Stimulated activated CD4-positive, alpha-beta T cell treated with anti-CD3 and anti-CD28 coated beads, Interleukin-1b, Interleukin-23, amount 100 ng/mL, for 24 hours (primary cell): ENCODE measurements at places on chromosomes 11 and 22.

DNA sequence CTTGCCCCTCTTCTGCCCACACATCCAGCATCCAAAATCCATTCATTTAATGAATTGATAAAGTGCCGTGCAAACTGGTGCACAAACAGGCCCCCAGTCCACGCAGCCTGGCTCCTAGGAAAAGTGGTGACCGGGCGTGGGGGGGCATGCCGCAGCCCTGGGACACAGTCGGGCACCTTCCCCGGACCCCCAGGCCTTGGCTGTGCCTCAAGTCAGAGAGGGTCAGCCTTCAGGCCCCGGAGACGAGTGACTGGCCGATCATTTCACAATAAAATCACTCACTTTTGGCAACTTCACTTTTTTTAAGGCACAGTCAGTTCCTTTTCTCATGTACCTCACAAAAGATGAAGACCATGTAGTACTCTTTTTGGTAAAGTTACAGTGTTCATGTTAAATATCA, 8.0 kb downstream of the CDPF1 start:
- no peak for DNase-seq

DNA sequence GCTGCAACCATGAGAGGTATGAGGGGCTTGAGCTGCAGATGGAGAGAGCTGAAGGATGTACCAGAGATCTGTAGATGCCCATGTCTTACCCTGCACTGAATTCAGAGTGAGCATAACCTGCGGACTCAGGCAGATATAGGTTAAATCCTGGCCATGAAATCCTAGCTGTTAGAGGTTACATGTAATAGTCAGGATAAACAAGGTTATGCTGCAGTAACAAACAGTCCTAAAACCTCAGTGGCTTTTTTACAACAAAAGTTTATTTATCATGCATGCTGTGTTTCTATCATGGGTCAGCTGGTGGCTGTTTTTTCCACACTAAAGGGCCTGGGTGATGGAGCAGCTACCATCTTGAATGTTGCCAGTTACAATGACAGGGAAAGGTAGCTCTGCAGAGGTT, 69.8 kb downstream of the LHFPL7 start:
- no peak for DNase-seq

DNA sequence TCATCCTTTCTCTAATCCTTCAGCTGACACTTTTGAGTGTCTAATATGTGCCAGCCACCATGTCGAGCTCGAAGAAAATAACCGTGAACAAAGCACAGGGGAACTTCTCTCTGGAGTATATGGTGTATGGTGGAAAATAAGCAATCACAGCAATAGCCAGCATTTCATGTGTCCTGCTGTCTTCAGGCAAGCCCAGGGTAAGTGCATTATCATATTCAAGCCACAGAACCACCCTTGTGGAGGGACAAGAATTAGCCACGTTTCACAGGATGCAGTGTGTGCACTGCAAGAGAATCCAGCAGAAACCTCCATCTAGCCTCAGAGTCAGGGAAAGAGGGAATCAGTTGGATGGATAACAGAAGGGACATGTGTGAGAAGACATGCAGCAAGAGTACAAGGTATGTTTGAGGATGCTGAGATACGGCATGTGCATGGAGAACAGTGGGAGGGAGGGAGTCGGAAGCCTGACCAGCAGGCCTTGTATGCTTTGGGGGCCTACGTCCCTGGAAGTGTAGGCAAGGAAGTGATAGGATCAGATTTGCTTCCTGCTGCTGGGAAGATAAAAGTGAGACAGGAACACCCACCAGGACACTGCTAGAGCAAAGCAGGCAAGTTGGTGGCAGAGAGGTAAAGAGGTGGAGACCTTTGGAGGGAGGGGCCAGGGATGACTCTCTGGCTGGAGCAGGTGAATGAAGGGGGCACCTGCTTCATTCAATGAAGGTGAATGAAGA, 14.7 kb upstream of the GNAZ start:
- no peak for DNase-seq

GRCh38 chr11:21604564-21604963, 588.3 kb upstream of the ANO5 start:
- no peak for DNase-seq

DNA sequence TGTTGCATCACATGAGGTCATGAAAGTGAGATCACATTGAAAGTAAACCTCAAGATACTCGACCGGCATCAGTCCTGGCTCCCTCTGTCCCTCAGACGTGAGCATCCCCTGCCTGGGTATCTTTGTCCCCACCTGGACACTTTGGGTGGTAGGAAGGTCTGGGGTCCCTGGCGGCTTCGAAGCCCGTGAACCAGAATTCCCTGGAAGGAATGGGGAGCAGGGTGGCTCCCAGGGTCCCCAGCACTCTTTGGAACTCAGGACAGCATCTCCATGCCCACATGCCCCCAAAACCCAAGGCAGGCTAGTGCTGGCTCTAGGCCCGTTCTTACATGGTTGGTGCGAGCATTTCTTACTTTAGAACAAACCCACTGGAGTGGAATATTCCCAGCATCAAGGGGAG, 7.5 kb downstream of the DERL3 start:
- no peak for DNase-seq

GRCh38 chr11:108032800-108033199, 24.1 kb downstream of the CUL5 start:
- no peak for DNase-seq

- no peak for DNase-seq
These were observed 44.3 kb downstream of the FBLN1 start for GRCh38 chr22:45547016-45547345.

GRCh38 chr11:33869481-33870422, 22.1 kb downstream of the LMO2 start:
- no peak for DNase-seq

DNA sequence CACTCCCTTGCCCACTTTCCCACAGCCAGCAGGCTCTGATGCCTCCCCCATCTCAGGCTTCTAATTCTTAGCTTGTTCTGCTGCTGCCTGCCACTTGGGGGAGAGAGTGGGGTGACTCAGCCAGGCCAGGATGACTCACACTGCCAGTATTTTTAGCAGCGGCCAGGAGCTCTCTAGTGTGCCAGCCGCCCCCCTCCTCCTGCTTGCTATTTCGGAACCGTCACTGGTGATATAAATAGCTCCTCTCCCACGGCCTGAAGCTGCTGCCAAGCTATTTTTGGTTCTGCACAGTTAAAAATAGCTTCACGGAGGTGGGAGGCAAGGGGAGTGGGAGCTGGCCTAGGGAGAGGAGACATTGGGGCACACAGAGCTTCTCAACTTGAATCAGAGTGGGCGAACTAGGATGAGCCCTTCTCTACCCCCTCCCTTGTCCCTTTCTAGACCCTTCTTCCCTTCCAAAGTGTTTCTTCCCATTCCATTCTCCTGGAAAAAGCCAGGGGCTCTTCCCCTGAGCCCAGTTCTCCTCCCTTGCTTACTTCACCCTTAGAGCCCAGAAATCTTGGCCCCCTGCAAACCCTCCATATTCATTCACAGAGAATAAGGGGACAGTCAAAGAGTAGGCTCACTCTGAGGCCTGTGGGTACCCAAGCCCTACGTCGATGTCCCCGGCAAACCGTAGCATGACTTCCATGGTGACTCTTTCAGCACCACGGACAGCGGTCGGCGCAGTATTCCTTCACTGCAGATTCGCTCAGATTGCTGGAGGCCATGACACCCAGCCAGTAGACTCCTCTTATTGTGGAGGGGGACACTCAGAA, 2.5 kb upstream of the NPAS4 start:
- DNase-seq = peak; percentile 33

GRCh38 chr11:74714904-74715303, 16.3 kb downstream of the CHRDL2 start:
- DNase-seq = no peak

DNA sequence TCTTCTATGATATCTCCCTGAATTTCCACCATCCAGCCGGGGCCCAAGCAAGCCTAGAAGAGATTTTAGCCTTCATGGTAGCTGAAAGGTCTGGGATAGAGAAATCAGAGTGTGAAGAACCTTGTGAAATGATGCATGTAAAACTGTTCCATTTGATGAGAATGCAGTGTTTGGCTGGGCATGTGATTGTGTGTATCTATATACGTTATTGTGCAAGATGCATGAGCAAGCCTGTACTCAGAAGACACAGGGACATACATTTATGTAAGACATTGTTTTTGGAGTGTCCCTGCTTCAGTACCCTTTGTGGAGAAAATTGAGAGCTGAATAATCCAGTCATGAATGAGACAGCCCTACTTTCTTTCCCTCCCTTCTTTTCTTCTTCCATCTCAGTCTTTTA, 15.2 kb upstream of the OR52K2 start:
- DNase-seq = no peak

DNA sequence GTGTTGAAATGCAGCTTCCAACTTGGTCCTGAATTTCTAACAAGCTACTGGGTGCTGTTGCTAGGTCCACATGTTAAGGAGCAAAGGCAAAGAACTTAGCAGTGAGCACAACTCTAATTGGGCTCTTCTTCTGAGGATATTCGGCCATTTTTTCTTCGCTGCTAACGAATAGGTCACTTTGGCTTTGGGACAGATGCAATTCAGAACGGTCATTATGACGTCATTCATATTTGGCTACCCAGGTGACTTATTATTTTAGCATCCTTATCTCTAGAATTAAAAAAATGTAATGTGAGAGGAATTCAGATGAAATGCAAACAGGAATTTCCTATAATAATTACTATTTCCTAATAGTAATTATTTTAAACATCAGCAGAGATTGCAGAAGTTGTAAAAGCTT, 13.9 kb downstream of the TMA7B start:
- DNase-seq = no peak

DNA sequence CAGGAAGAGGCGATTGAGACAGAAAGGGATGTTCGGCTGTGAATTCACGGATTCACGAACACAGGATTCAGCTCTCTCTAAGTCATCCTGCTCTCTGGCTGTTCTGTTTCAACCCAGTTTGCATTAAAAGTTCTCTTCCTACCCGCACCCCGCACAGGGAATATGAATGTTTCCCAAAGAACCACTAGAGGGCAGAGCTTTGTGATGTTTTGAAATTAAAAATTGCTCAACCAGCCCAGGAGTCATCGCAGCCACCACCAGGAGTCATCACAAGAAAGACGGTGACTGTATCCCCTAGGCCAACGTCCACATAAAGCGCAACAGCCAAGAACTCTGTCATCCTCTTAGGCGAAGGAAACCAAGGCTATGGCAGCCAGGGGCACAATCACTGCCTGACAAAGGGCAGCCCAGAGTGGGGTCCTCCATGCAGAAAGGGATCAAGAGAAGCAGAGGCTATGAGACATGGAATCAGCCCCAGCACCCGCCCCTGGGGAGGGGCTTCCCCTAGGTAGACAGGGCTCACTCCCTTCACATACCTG, 122.4 kb downstream of the WT1 start:
- no peak for DNase-seq

- no peak for DNase-seq
These were observed 549.0 kb upstream of the LUZP2 start for GRCh38 chr11:23947883-23948282.

DNA sequence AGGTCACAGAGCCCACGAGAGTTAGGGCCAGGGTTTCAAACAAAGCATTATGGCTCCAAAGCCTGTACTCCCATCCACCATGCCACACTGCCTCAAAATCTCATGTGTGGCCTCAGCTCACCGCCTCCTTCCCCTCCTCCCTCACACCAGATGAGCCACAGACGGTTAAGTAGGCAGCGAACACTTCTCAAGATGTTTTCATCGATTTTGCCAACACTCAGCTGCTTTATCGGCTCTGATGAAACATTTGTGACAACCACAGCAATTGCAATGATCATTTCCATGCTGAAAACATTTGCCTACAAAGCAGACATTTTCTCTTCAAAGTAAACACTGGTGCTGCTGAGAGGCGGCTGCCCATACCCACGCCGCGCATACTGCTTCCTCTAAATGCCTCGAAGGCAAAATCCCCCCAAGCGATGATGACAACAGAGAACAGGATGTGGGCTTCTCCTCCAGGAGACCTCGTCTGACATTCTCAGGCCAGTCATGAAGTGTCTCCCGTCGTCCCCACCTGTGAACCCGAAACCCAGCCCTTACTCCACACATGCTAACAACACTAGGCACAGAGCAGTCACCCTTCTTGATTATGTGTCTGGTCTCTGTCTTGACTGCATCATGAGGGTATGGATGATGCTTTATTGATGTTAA, 599.2 kb downstream of the SOX6 start:
- no peak for DNase-seq

GRCh38 chr11:12239396-12239795, 129.0 kb downstream of the MICAL2 start:
- no peak for DNase-seq

GRCh38 chr22:17954200-17954859, 70.0 kb downstream of the MICAL3 start:
- no peak for DNase-seq

- no peak for DNase-seq
These were observed 20.8 kb upstream of the SNX19 start for GRCh38 chr11:130937051-130937450.
